COR-L47 (cell line): ENCODE measurements at places on chromosomes 3 and 15.
A peak's percentile ranks its signal among the peaks of the same experiment; 100 is the strongest.

DNA sequence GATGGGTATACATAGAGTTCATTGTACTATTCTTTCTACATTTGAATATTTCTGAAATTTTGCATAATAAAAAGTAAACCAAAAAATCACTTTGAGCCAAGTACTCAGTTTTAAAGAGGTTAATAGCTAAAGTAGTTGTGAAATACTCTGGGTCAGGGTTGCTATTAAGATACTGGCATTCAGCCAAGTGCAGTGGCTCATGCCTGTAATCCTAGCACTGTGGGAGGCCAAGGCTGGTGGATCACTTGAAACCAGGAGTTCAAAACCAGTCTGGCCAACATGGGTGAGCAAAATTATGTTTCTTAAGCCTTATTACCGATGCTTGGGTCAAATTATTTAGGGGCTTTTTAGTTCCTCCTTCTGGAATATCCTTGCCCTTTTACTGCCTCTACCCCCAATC is 122.0 kb upstream of the MELTF start:
- DNase-seq, result peak; percentile 67

GRCh38 chr3:179151474-179151873 is 3.3 kb downstream of the PIK3CA start:
- no peak for DNase-seq

DNA sequence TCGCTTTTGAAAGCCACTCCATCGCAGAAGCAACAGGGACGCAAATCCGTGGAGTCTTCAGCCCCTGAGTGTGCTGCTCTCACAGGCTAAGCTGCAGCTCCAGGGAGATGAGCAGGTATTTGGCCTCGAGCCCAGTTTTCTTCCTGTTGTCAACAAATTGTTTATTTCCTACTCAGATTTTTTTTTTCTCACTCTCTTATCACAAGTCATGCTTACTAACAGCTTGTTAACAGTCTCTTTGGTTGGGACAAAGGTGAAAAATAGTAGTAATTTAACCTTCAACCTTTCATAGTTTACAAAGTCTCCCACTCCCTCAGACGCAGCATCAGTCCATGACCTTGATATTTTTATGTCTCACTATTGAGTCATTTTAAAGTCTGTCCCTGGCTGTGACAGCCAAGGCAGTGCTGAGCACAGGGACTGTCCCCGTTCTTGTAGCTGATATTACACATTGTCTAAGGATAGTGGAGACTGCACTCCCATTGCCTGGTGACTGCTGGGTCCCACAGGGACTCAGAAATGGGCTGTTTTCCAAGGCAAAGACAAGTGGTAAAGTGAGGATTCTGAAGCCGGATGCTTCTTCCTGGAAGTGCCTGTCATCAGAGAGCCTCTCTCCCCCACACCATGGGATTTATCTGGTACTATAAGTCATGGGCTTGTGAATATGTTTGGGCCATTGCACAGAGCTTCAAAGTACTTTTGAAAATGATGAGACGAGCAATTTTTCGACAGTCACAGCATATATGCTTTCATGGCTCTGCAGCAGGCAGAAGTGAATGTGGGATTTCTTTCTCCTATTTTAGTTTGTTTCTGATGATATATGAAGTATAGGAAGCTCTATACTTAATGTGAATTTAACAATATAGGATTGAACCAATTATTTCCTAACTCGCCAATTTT is 59.8 kb upstream of the UNC13C start:
- DNase-seq, result peak; percentile 42

GRCh38 chr3:153289334-153289808 is 127.3 kb downstream of the RAP2B start:
- DNase-seq, result no peak

DNA sequence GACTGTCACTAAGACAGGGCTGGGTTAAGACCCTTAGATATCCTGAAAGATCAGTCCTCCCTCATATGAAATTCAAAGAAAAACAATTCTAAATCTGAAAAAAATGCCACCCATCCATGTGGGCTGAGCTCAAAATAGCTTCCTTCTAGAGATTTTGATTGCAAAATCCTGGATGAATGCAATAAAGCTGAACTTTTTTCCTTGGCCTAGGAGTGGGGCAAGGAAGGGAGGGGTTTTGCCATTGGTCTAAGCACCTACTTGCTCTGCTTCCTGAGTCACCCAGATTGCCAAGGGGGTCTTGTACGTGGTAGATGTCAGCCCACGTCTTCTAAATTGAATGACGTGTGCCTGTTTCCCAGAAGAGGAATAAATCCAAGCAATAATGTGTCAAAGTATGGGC is 15.3 kb upstream of the SMAD3 start:
- no peak for DNase-seq

DNA sequence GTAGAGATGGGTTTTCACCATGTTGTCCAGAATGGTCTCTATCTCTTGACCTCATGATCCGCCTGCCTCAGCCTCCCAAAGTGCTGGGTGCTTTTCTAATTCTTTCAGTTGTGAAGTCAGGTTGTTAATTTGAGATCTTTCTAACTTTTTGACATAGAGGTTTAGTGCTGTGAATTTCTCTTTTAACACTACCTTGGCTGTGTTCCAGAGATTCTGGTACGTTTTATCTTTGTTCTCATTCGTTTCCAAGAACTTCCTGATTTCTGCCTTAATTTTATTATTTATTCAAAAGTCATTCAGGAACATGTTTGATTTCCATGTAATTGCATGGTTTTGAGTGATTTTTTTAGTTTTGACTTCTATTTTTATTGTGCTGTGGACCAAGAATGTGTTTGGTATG is 63.5 kb upstream of the CCDC54 start:
- no peak for DNase-seq

GRCh38 chr3:30042274-30042859 is 564.0 kb upstream of the TGFBR2 start:
- peak; percentile 20 for DNase-seq

DNA sequence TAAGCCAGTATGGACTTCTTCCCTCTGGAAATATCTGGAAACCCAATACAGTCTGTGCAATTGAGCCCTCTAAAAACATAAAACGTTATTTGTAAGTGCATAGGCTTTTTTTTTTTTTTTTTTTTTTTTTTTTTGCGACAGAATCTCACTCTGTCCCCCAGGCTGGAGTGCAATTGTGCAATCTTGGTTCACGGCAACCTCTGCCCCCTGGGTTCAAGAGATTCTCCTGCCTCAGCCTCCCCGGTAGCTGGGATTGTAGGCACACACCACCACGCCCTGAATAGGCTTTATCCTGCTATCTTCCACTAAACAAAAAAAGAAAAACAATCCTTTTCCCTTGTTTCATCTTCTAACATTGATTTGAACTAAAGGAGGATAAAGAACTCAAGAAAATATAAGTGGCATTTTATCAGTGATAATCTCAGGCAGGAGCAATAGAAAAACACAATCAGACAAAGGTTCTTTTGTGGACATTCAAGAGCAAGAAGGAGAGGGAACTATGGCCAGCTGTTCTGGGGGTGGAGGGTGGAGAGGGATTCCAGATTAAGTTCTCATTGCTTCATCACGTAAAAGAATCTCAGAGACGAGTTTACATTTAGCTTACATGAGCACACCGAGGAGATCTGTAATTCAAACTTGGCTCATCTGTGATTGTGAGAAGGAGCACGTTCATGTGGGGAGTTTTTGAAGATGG is 68.6 kb downstream of the ITGB5 start:
- no peak for DNase-seq

DNA sequence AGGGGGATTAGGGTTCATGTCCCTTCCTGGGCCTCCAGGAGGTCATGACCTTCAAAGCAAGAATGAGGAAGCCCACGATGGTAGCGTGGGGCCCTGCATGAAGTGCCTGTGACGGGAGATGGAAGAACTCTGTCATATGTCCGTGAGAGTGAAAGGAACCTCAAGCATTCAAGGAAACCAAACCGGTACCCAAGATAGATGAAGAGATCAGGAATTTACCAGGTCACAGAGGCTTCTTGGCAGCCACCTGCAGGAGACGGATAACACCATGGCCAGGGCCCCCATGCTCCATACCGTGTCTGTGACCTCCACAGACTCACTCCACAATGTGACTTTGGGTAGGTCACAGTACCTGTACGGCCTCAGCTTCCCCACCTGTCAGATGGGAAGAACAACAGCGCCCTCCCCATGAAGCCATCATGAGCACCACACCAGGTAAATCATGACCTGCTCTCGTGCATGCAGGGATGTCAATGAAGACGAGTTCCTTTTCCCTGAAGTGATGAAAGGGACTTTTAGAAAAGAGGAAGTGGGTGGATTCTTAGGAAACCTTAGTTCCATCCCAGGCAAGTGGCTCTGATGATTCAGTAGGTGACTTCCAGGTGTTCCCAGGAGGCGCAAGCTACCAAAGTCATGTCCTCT is 23.3 kb upstream of the CYP11A1 start:
- DNase-seq, result no peak

DNA sequence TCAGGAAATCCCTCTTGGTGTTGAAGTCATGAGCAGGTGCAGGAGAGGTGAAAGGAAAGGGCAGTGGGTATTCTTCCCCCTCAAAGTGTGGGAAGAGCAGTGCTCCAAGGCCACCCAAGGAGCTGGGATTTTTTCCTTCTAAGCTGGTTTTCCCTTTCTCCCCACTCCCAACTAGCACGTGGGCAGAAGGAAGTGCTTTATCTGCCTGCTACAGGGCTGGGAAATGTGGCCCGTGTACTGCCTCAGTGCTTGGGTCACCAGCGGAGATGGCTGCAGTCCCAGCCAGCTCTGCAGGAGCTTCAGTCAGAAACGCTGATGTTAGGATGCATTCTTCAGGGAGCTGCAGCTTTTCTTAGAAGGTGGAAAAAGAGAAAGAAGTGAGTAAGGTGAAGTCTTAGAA is 99.2 kb downstream of the CACNA1D start:
- DNase-seq, result no peak

- DNase-seq, result no peak
Observed at GRCh38 chr3:65961733-65962132, 77.0 kb downstream of the MAGI1 start.

DNA sequence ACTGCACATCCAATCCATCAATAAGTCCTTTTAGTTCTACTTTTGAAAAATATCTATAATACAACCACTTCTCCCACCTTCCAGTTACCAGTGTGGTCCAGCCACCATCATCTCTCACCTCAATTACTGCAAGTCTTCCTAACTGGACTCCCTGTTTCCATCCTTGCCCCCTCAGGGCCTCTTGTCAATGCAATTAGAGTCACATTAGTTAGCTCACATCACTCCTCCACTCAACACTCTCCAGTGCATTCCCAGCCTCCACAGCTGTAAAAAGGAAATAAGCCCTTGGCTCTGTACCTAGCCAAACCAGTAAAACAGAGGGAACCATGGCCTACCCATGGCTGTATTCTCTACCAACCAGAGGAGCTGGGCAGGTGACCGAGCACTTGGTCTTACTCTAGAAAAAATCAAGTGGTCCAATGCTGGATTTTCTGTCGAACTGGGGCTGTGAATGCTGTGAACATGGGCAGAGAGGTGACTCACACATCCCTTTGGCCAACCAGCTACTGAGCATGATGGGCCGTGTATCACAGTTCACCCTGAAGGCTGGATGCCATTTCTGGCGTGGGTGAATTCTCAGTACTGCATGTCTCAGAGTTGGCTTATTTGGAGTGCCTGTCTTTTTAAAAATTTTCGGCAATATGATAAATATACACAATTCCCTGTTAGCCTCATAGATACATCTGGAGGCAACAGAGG is 62.5 kb upstream of the C15orf61 start:
- no peak for DNase-seq

DNA sequence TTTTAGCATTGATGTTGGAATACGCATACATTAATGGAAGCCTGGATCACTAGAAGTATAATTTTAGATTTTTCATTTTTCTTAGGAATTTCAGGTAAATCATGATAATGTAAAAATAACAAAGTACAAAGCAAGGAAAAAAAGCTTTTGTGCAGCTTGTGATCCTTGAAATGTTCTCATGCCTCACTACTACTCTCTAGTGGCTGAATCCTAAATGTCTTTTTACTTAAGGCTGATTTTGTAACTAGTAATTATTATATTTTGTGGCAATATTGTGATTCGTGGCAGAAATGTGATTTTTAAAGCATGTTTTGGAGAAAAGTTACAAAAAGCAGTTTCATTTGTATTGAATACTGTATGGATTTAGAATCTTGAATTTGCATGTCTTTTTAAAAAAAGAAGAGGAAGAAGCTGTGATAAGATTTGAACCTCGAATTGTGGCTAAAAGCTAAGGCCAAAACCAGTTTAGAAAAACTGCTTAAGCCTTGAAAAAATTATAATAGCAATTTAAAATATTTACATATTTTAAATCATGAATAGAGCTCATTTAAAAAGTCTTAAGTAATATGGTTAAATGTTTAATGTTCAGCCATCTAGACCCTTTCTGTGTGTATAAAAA is 39.0 kb downstream of the U2SURP start:
- DNase-seq, result peak; percentile 1

GRCh38 chr3:148227534-148227933 is 470.2 kb upstream of the AGTR1 start:
- no peak for DNase-seq

DNA sequence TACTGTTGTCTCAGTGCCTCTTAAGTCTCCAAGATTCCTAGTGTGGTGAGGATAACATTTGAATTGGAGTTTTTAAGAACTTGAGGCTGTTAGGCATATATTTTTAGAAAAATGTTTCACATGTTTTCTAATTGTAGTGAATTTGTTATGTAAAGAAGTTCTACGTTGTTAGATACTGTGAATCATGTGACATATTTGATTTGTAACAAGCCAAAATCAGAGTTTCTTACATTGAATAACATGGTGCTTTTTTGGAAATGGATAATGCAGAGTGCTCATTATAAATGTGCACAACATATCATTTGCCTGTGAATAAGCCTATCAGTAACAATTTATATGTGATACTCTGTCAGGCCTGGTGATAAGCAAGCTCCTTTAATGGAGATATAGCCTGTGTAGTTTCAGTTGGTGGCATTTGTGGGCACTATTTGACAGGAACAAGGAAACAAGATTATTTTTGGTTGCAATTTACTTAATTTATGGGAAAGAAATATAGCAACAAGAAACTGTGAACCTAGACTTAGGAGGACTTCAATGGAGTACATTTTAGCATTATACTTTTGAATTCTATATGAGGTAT is 328.8 kb downstream of the ARPP21 start:
- DNase-seq, result no peak

- DNase-seq, result no peak
Observed at GRCh38 chr15:75832114-75832513, 11.1 kb upstream of the UBE2Q2 start.

GRCh38 chr3:66269411-66269810 is 48.6 kb downstream of the SLC25A26 start:
- DNase-seq, result no peak

DNA sequence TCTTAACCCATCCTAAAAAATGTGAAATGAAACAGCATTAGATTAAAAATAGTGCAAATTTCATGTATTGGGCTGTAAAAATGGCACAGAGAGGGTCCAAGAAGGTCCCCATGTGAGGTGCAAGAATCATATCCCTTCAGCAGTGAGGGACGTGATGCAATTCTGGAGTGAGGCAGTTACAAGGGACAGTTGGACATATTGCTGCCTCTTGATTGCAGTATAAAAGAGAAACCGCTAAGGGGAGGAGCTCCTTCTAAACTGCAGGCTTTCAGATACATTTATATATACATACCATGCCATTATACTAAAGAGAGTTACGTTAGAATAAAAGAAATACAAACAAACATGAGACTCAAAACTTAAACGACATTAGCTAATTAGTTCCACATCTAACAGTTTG is 304.2 kb upstream of the CTNNB1 start:
- DNase-seq, result no peak

- peak; percentile 63 for DNase-seq
Observed at GRCh38 chr3:100402256-100402655, 917 bp downstream of the LNP1 start.

GRCh38 chr3:161401389-161401788 is 30.1 kb upstream of the SPTSSB start:
- DNase-seq, result no peak

- DNase-seq, result no peak
Observed at GRCh38 chr15:90243943-90244639, 5.3 kb upstream of the TTLL13 start.
